Tongue (tissue), 3 donors: ENCODE measurements at places on chromosomes 6 and 20.

DNA sequence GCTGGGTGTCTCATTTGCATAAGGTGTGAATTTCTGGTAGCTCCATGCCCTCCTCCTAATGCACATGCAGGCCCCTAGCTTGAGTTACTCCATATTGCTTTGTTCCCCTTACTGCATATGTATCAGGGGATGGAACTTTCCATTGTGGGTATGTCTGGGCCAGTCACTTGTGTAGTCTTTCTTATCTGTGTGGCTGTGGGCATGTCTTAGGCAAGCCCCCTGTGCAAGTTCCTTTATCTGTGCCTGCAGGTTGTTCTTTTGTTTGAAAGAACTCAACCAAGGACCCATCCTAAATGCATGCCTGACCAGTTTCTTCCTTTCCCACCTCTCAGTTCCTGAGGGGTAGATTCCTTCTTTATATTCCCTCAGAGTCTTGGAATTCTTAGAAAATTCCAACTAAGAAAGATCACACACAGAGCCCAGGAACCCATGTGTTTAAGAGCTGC lies 23.6 kb downstream of the MBOAT1 start:
- DNase-seq = no peak

DNA sequence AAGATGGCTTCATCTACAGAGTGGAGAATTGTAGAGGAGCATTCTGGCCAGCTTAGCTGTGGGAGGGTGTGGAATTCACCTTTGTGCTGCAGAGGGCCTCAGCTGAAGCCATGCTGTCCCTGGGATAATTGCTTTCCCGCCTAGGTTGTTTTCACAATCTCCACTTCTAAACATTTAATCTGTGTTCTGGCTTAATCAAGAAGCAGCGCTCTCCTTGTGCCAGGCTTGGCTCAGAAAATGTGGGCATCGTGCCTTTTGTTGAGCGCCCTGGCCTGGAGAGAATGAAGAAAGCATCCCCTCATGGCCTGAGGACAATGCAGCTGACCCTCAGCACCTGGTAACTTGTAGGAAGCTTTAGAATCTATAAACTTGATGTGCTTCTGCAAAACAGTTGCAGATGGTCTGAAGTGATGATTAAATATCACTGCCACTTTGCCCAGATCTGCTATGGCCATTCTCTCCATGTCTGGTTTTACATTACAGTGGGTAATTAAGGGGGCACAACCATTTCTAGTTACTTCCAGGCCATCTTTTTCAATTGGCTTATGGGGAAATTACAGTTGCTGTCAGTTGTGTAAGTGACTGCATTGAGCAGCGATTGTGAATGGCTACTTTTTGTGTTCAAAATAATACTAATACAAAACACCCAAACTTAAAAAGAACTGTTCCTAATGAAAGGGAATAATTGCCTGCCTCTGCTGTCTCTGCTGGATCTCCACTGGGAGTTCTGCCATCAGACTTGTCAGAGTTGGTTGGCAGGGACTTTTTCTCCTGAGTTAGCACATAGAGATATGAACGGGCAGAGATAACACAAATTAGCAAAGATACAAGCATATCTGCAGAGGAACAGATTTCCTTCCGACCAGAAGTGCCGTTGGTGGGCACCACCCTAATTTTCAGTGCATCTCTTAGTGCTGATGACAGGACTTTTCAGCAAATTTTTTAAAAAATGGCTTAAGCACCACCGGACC lies 18.4 kb downstream of the CTNNBL1 start:
- peak; percentile 72 for DNase-seq

GRCh38 chr6:24614043-24614420 lies 32.0 kb downstream of the KIAA0319 start:
- DNase-seq = no peak

DNA sequence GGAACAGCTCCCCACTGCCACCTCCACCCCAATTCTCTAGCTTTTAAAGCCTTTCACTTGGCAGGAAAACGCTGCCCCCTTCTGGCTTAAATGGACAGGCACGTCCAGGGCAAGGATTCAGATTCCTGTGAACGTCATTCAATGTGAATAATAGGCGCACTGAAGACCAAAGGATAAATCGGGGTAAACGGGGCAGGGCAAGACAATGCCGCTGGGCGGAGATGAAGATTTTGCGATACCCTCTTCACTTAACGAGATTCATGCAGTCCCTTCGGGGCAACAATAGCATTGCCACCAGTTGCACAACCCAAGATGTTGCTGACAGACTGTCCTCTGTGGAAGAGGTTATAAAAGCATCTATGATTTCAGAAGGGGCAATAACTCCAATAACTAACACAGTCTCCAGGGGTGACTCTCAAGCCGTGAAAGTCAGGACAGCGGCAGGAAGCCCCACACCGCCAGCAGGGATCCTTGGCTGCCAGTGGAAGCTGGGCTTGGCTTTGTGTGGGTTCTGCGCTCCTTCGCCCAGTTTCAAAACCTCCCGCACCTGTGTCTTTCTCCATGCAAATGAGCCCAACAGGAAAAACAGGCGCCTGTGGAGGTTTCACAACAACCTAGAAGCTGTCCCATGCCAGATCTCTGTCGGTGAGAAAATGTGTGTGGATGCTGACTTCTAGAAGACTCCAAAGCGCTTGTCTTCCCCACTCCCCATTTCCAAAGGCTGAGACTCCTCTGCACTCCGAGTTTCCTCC lies 291.8 kb downstream of the BMP7 start:
- peak; percentile 80 for DNase-seq

DNA sequence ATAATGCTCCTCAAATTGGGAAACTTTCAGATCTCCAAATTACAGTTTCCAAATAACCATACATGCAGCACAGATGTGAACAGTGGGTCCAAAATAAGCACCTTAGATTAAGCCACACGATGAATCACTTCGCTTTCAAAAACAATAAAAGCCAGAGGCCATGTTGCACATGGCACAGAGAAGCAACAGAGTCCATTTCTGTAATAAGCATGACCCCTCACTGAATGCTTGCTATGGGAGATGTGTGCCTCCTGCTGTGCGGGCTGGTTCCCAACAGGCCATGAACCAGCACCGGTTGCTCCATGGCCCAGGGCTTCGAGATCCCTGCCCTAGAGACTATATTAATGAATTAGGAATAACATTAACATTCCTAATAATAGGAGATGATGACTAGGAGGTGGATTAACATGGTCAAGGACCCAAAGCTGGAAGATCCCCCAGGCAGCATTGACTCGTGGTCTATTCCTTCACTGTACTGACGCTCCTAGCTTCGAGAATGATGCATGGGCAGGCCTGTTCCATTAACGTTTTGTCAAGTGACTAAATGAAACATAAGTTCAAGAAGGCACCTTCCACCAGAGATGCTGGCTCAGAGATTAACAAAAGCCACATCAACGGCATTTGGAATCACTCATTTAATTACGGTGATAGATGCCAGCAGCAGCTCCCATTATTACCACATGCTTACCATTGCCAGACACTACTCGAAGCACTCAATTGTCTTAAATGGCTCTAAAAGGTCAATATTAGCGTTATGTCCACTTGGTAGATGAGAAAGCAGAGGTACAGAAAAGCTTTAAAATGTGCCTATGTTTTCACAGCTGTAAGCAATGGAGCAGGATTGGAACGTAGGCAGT lies 470.6 kb upstream of the AGPAT4 start:
- no peak for DNase-seq

DNA sequence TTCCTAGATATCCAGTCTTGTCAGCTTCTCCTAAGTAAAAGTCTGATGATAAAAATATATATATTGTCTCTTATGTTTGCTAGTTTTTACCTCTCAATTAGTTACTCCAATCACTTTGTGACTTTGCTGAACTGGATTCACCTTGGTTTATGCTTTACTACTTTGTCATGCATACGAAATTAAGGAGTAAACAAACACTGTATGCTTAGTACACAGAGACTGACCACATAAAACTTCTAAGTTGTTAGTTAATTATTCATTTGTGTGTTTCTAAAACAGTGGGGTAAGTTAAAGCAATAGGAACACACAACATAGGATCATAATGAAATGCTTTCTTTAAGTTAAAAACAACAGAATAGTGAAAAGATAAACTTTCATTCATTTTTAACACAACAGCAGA lies 877.3 kb upstream of the MAP3K7 start:
- no peak for DNase-seq

DNA sequence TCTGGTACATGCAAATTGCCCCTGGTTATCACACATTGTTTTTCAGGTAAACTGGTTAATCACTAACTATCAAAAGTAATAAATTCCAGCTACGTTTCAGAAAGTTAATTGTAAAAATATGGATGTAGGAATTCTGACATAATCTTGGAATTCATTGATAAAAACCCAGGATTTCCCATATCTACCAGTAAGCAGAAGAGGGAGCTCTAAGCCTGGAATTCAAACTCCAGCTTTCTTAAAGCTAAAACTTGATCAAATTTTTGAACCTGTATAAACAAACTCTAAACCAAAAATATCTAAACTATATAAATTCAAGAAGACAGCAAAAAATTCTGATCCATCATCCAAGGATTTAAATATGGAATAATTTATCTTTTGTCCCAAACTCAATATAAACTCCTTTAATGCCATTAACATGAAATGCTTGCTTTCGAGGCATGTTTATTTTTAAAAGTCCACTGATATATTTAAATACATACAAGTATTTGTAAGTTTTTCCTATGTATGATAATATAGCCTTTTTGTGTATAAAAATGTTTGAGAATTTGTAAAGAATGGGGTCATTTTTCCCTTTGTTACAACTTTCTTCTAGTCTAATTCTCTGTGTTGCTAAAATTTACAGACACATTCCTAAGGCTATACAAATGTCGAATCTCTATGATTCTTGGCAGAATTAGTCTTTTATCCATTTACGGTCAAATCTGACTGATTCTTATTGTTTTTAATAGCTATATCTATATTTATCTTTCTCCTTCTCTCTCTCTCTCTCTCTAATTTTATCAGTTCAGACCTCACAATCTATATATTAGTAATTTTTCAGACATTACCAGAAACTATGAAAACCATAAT lies 91.4 kb upstream of the RNF217 start:
- DNase-seq = peak; percentile 48

GRCh38 chr20:21303872-21304586 lies 898 bp downstream of the XRN2 start:
- peak; percentile 61 for DNase-seq

DNA sequence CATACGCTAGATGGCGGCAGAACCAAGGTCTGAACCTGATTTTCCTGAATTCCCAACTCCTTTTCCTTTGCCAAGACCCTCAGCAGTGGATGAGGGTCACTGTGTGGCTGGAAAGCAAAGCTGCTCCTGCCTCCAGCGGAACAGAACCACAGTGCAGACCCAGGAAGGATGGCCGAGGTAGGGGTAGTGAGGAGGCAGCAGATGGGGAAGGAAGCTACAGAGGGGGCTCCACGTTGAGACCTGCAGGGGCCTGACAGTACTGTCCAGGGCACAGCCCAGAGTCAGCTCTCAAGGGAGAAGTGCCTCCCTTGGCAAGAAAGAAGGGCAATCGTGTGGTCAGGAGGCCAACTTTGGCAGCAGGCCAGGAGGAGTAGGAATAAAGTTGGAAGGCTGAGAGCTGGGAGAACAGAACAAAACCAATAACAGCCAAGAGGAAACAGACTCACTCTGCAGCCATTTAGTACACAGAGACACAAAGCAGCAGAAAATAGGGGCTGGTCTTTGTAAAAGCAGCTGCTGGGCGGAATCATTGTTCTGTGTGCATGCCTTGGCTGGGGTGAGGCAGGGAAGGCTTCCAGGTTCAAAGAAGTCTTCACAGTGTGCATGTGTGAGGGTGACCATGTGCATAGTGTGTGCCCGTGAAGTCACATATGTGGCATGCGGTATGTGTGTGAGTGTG lies 3.1 kb downstream of the GABRR2 start:
- DNase-seq = peak; percentile 85

DNA sequence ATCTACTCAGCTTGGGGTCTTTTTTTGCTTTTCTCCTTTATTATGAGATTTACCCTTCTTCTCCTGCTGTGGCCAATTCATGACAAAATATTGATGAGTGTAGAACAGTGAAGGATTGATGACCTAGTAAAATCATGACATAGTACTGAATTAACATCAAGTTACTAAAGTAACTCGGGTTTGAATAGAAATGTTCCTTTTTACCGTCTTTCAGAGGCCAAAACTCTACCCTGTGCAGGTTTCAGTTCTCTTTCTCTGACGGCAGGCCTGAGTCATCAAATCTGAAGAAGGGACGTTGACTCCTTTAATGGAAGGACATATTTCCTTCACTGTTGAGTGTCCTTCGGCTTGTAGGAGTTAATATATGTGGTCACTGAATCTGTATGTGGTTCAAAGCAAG lies 80.7 kb downstream of the RREB1 start:
- no peak for DNase-seq

GRCh38 chr20:25282796-25283195 lies 34.9 kb downstream of the PYGB start:
- no peak for DNase-seq

GRCh38 chr6:75402296-75402695 lies 91.3 kb downstream of the FILIP1 start:
- DNase-seq = peak; percentile 40

GRCh38 chr20:32326504-32326845 lies 31.7 kb upstream of the ASXL1 start:
- no peak for DNase-seq

DNA sequence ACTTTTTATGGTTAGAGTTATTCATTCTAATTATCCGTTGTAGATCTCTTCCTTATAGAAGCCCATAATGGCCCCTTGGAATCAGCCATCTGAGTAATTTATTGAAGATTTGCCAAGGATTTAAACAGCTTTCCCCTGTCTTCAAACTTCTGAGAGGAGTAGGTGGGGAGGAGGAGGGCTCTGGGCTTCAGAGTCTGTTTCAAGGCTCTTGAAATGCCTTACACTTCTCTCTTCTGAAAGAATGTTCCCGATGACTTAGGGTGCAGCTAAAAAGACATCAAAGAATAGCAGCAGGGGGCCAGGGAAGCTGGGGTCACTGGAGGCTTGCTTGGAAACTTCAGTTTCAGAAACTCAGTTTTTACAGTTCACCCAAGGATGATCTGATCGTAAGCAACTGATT lies 165.3 kb downstream of the ZDHHC14 start:
- DNase-seq = no peak

GRCh38 chr6:100704961-100705360 lies 176.2 kb downstream of the ASCC3 start:
- DNase-seq = no peak

DNA sequence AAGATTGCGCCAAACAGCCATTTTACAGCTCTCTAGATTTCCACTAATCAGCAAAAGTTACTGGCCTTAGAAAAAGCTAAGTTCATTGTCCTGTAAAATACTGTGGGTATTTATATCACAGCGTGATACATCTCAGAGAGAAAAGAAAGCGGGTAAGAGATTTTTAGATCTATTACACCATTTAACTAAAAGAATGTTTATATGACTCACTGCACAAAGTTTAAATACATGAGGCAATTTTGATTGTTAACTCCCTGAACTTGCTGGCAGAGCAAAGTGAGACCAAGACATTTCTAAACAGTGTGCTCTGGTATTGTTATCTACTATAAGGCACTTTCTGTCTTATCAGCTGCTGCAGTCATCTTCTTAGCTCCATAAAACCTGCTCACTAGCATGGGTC lies 314.3 kb downstream of the EPHA7 start:
- DNase-seq = no peak

GRCh38 chr6:25418454-25419052 lies 139.4 kb downstream of the CARMIL1 start:
- no peak for DNase-seq

GRCh38 chr6:136613477-136613876 lies 63.3 kb upstream of the MAP7 start:
- no peak for DNase-seq

- DNase-seq = no peak
These were observed 103.7 kb upstream of the TAB2 start for GRCh38 chr6:149213829-149214228.

- DNase-seq = peak; percentile 23
These were observed 19.0 kb upstream of the GSTA4 start for GRCh38 chr6:53014063-53014462.

GRCh38 chr6:156828280-156828703 lies 51.1 kb downstream of the ARID1B start:
- DNase-seq = no peak
